ENCODE measurements at places on chromosomes 16 and 17.

DNA sequence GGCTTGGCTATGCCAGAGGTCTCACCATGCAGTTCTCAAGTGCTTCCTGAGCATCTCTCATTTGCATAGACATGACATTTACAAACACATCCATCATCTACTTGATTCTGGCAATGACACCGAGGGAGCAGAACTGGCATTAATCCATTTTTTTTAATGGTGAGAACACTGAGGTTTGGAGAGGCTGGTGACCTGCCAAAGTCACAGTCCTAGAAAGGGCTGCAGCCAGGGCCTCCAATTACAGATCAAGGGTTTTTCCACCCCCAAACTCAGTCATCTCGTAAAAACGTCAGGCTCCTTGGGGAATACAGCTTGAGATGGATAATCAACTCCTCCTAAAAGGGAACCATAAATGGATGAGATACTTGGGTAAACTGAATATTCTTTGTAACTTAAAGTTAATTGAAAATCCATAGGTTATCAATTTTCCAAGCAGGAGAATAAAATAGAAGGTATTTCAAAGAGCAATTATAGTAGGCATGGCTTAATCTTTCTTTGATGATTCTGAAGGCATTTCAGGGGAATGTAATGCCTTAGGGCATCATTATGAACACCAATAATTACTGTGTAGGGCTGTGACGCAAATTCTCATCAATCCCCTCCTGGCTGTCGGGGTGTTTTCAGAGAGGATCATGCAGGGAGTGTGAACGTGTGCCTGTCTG lies 9.4 kb upstream of the MEOX1 start:
- DNase-seq = no peak

DNA sequence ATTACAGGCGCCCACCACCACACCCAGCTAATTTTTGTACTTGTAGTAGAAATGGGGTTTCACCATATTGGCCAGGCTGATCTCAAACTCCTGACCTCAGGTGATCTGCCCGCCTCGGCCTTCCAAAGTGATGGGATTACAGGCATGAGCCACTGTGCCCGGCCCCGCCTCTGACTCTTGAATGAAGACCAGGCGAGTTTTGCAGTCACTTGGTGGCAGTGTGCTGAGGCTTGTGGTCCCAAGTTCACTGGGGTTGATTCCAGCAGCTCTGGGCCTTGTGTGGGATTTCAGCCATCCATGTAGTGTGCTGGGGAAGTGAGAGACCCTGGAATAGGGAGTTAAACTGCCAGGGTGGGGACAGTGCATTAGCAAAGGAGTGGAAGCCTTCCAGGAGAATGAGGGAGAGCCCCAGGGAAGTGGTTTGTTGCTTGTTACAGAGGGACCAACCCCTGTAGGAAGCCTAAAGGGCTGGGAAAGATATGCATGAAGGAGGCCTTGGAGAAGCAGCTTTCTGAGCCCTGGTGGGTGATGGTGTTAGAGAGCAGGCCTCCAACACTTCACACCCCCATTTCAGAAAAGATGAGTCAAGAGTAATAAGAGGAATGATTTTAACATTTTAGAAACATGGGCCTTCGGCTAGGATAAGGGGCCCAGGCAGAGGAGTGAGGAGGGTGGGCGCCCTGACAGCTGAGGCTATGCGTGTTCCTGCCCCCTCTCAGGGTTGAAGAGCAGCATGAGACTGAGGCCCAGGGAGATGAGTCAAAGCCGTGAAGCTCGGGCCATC lies 14.5 kb downstream of the PSKH1 start:
- DNase-seq = no peak

DNA sequence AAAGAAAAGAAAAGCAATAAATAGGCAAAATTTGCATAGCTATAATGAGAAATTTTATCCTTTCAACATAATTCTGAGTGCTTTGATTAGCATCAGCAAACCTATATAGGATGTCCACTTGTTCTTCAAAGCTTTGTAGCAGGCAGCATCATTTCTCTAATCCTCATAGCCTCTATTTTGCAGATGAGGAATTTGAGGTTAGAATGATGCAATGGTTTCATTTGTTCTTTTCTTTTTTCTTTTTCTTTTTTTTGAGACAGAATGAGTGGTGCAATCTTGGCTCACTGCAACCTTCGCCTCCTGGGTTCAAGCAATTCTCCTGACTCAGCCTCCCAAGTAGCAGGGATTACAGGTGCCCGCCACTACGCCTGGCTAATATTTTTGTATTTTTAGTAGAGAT lies 594.4 kb downstream of the TOX3 start:
- DNase-seq = no peak

- DNase-seq = no peak
These were observed 27.3 kb downstream of the HEXIM2 start for GRCh38 chr17:45189009-45189408.

DNA sequence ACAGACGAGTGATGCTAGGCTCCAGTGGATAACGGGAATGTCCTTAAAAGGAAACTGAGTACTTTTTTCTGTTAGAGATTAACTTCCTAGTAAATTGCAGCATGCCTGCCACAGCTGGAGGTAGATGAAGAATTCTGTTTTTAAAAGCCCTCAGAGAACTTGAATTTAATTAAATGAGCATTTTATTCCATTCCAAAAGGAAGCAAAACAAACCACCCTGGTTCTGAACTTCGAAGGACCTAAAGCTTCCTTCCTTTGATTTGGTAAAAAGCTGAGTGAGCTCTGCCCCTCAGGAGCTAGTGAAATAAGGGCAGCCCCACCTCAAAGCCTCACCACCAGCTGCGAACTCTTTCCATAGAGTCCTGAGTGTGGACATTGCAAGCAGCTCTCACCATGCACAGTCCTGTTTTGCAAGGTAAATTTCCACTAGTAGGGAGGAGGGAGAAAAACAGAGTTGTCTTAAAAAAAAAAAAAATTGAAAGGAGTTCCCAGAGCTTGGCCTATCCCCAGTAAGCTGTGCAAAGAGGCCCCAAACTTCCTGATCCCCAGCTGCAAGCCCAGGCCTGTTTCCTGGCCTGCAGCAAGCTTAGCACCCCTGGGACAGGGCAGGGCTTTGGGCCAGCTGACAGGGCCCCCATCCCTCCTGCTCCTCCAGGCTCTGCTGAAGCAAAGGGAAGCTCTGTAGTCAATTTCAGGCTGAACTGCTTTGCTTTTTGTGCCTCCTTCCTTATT lies 11.2 kb downstream of the CHD9NB start:
- no peak for DNase-seq

DNA sequence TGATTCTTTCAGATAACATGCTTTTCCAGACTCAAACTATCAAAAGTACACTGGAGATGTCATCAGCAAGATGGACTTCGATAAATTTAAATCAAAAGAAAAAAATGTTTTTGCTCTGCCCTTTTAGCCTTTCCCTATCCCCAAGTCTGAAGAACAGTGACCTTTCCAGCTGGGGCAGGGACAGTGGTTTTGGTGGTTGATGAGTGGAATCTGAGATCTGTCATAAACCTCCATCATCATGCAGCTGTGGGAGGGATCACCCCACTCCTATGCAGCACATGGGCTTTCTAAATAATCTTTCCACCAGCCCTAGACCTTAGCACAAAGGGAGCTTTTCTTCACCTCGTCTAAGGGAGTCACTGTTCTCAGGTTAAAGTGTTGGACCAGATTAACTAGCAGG lies 869.5 kb upstream of the SOX9 start:
- peak; percentile 44 for DNase-seq

DNA sequence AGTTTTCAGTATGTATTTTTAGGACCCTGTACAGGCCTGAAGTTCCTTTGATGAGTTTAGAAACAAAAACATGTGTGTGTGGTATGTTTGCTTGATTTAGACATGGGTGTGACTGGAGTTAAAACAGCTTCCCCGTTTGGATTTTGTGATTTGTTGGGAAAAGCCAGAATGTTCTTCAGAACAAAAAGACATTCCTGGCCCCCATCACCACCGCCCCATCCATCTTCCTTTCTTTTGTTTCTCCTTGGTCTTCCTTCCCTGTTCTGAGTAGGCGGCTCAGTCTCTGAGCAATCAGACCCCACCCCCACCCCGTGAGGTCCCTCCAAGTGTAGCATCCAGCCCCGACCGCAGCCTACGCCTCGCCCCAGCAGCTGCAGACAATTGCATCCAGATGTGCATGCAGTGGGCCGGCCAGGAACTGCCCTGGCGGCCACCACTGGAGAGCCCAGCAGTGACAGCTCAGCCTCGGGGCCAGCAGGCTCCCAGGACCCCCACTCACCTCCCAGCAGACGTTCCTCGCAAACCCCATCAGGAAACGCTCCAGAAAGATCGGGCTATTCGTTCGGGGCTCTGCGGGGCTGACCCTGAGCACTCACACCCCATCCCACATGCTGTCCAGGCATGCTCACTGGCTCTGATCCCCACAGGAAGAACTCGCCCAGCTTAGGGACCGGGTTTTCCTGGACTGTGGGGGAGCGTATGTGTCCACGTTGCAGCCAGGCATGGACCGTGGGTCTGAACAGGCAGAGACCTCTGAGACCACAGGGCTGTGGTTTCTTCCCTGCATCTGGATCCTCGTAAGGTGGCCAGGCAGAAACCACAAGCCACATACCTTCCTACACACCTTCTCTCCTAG lies 99.8 kb upstream of the CDH5 start:
- DNase-seq = no peak

GRCh38 chr16:23952128-23952970 lies 116.6 kb downstream of the PRKCB start:
- peak; percentile 46 for DNase-seq

DNA sequence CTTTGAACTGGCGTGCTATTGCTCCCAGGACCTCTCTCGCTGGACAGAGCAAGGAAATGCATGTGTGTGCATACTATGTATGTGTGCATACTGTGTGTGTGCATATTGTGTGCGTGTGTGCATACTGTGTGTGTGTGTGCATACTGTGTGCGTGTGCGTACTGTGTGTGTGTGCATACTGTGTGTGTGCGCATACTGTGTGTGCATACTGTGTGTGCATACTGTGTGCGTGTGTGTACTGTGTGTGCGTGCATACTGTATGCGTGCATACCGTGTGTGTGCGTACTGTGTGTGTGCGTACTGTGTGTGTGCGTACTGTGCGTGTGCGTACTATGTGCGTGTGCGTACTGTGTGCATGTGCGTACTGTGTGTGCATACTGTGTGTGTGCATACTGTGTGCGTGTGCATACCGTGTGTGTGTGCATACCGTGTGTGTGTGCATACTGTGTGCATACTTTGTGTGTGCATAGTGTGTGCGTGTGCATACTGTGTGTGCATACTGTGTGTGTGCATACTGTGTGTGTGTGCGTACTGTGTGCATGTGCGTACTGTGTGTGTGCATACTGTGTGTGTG lies 89.4 kb downstream of the RPTOR start:
- no peak for DNase-seq

DNA sequence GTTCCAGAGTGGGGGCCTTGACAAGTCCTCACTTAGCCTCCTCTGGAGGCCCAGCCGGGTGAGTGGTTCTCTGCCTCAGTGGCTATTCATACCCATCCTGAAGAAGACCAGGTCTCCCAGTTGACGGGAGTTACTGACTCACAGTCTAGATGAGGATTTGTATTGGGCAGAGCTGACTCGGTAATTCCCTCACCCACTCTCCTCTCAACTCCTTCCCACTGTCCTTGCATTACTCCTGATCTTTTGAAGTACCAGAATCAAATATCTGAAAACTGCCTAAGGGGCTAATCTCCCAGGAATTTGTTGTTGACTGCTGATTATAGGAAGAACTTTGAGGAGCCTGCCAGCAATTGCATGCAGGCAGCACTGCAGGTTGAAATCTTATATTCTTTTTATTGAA lies 14.2 kb downstream of the SAP30BP start:
- no peak for DNase-seq

DNA sequence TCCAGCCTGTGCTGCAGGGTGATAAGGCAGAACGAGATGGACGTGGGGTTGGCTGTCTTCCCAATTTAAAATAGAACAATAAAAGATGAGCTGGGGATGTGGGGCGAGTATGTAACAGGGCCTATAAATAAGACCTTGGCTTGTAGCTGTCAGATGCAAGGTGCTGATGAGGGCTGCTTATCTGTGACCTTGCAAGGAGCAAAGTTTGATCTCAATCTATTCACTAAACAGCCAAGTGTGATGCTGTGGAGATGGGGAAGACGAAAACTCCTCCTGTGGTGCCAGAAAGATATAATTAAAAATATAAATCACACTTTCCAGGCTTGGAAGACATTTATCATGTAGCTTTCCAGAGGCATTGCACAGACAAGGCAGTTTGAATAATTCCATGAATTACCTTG lies 26.7 kb upstream of the TEX2 start:
- DNase-seq = no peak

GRCh38 chr16:31472709-31473203 lies 804 bp downstream of the TGFB1I1 start:
- peak; percentile 88 for DNase-seq

DNA sequence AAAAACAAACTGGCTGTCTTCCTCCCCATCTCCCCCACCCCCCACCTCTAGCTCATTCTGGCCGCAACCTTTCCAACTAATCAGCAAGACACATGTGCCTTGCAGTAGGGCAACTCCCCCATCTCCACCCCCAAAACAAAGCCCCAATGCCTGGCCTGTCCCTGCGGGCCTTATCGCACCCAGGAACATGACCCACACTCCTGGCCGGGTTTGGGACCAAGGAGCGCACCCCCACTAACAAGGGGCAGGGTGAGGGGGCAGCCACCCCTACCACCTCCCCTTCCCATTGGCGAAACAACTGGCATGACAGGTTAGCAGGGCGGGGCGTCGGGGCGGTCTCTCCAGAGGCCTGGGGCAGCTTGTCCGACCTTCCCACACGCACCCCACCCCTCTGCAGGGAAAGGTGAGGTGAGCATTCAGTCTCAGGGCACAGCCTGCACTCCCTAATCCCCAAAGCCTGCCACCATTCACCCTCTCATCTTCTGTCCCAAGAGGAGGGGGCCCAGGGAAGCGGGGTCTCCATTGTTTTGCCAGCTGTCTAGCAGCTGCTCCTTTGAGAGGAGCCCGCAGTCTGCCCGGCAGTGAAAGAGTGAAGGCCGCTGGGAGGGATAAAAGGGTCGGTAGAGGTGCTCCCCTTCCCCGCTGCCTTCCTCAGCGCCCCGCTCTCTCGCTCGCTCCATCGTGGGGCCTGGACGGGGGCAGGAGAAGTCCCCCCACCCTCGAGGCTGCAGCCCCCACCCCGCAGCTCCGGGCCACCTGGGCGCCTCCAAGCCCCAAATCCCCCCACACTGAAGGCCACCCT lies 765 bp downstream of the MYO18A start:
- DNase-seq = peak; percentile 67

- no peak for DNase-seq
These were observed 10.2 kb upstream of the C17orf78 start for GRCh38 chr17:37365589-37365988.

Data from urothelium cell line (cell line).